ENCODE measurements at places on chromosomes 6 and 20. TPM values are rescaled to one million over a fixed set of nuclear protein-coding genes. Genes with fewer than 3 reads are reported as not detected.

DNA sequence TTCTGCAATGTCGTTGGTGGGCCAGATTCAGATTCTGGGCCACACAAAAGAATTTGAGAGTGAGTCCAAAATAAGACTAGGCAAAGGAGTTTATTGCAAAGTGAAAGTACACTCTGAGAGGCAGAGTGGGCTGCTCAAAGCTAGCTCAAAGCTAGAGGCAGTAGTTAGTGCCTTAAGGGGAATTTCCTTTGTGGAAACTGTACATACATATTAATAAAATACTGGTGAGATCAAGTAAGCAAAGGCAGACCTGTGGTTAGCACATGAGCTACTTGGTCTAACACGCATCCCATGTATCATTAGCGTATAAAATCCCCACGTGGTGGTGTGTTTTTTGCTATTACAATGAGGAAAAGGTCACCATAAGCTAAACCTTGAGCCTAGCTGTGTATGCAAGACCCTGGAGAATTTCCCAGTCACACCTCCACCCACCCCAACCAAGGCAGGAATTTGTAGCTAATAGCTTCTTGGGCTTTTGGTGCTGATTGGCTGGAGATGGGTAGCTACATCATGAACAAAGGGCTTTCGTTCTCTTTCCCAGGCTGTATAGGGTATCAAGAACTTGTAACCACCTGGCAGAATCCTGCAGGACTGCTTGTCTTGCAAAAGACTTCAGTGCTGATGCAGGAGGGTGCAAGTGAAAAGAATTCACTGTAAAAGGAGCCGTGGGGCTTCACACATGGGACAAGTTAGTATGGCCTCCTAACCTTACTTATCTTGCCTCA, 14.7 kb upstream of the TRIM26 start:
- no peak for DNase-seq
- no peak overlapping the region for H3K4me3 ChIP-seq
- no peak overlapping the region for H3K27ac ChIP-seq
- no peaks in the 10 kb centered on the region for H3K27me3 ChIP-seq
- H3K4me1 ChIP-seq: no peaks in the 10 kb centered on the region
- no peaks in the 10 kb centered on the region for H3K36me3 ChIP-seq

GRCh38 chr20:59636766-59637370, 32.5 kb downstream of the PHACTR3 start:
- H3K36me3 ChIP-seq: no peaks in the 10 kb centered on the region
- no peaks in the 10 kb centered on the region for H3K27me3 ChIP-seq
- H3K27ac ChIP-seq: no peak overlapping the region
- no peak for DNase-seq

- no peaks in the 10 kb centered on the region for H3K4me1 ChIP-seq
- no peaks in the 10 kb centered on the region for H3K36me3 ChIP-seq
- H3K27me3 ChIP-seq: no peaks in the 10 kb centered on the region
- no peak for DNase-seq
- H3K4me3 ChIP-seq: no peak overlapping the region
Measured at GRCh38 chr6:158544428-158544827, 15.5 kb upstream of the TMEM181 start.

The ADTRP gene
- total RNA-seq: not detected

GRCh38 chr6:20802596-20802995, 268.3 kb downstream of the CDKAL1 start:
- H3K36me3 ChIP-seq: no peaks in the 10 kb centered on the region
- no peak overlapping the region for H3K4me3 ChIP-seq
- DNase-seq: no peak
- H3K27ac ChIP-seq: no peak overlapping the region
- H3K27me3 ChIP-seq: no peaks in the 10 kb centered on the region
- peaks cover 2% of the 10 kb centered on the region for H3K4me1 ChIP-seq

DNA sequence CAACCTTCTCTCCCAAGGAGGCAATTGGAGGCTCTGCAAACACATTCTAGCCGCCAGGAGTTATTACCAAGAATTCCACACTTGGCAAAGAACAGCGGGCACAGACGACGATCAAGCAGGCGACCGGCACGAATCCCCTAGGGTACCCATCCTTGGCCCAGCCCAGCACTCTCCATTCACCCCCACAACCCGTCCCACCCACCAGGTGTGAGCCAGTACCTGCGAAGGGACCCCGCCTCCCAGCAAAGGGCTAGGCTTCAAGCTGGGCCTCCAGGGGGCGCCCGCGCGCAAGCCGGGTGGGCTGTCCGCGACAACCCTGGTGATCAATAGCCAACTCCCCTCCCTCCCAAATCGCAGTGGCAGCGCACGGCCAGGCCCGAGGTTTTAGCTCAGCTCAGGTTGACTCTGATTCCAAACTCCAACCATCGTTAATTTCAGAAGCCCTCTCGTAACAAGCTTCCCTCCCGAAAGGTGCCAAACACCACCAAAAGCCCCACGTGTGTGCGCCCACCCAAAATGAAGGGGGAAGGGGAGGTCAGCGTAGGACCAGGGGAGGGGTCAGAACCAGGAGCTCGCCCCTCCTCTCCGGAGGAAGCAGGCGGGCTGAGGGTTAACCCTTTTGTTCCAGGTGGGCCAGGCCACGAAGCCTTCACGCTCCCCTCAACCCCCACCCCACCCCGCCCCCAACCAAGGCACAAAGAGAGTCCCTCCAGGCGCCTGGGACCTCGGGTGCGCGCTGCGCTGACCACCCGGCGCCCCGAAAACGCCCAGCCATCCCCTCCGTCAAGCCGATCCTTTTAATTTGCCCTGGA, 2.1 kb downstream of the SALL4 start:
- H3K27ac ChIP-seq: no peak overlapping the region
- H3K4me1 ChIP-seq: peaks cover 5% of the 10 kb centered on the region
- no peaks in the 10 kb centered on the region for H3K36me3 ChIP-seq
- no peaks in the 10 kb centered on the region for H3K27me3 ChIP-seq
- DNase-seq: peak; percentile 40
- no peak overlapping the region for H3K4me3 ChIP-seq

DNA sequence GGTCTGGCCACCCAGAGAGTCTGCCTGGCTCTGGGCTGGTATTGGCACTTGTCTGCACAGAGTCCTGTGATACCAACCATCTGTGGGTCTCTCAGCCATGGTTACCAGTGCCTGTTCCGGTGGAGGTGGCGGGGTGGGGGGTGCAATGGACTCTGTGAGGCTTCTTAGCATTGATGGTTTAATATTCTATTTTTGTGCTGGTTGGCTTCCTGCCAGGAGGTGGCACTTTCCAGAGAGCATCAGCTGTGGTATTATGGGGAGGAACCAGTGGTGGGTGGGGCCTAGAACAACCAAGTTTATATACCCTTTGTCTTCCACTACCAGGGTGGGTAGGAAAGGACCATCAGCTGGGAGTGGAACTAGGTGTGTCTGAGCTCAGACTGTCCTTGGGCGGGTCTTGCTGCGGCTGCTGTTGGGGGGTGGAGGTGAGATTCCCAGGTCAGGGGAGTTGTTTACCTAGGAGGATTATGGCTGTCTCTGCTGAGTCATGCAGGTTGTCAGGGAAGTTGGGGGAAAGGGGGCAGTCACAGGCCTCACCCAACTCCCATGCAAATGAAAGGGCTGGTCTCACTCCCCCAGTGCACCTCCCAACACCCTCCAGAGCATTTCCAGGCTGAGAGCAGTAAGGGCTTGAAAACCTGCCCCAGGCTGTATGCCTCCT, 117.5 kb downstream of the FLRT3 start:
- H3K36me3 ChIP-seq: no peaks in the 10 kb centered on the region
- H3K4me1 ChIP-seq: no peaks in the 10 kb centered on the region
- H3K27me3 ChIP-seq: no peaks in the 10 kb centered on the region
- no peak for DNase-seq

DNA sequence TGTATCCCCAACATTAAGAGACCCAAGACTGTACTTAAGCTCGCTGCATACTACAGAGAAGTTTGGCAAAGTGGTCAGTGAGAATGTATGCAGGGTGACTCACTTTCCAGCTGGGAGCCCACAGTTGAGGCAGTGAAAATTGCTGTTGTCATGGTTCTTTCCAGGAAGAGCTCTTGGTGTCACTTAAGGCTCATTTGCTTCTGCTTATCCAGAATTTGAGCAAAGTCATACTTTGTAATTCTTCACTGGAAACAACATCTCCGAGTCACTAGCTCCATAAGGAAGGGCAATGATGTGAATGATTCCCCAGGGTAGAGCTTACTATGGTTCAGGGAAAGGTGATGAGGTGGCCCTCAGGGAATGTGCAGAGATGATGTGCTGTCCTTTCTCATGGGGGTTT, 65.4 kb upstream of the FBXL4 start:
- no peak overlapping the region for H3K4me3 ChIP-seq
- no peak for DNase-seq

GRCh38 chr6:73088138-73088813, 137.0 kb downstream of the KHDC1L start:
- no peaks in the 10 kb centered on the region for H3K4me1 ChIP-seq
- no peak overlapping the region for H3K27ac ChIP-seq
- no peak overlapping the region for H3K4me3 ChIP-seq
- DNase-seq: no peak
- H3K27me3 ChIP-seq: no peaks in the 10 kb centered on the region

DNA sequence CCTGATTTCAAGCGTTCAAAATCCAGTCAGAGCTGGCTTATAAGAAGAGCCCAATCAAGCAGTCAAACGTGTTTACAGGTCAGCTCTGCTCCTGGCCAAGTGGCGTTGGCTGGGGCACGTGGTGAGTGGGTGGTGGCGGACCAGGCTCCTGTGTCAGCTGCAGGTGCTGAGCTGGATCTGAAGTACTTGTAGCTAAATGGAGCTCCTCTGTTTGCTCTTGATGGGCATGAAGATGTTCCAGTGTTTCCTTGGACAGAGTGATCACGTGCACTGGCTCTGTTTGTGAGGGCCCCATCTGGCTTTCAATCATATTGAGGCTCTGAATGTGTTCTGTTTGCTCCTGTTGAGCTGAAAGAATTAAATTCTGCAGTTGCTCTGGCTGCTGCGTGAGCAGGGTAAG, 10.2 kb upstream of the MICAL1 start:
- no peaks in the 10 kb centered on the region for H3K27me3 ChIP-seq
- H3K4me1 ChIP-seq: no peaks in the 10 kb centered on the region
- no peak overlapping the region for H3K4me3 ChIP-seq
- H3K36me3 ChIP-seq: no peaks in the 10 kb centered on the region
- no peak for DNase-seq

DNA sequence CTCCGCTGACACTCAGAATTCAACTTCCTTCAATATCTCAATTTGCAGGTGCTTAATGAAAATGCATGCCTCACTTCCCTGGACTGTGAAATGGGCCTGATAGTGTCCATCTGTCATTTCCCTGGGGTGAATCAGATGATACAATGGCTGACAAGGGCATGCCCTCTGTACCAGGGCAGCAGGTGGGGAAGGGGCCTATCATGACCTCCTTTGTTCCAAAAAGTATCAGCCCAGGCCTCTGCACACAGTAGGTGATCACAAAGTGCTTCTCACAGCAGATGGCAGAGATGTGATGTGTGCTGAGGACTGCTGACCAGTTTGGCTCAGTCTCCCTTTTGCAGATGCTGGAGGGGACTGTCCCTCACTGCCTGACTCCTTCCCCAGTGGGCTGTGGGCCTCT, 44.3 kb downstream of the DLGAP4 start:
- DNase-seq: no peak
- no peak overlapping the region for H3K4me3 ChIP-seq
- H3K4me1 ChIP-seq: no peaks in the 10 kb centered on the region
- H3K36me3 ChIP-seq: no peaks in the 10 kb centered on the region
- H3K27ac ChIP-seq: no peak overlapping the region

- no peaks in the 10 kb centered on the region for H3K36me3 ChIP-seq
- no peak overlapping the region for H3K4me3 ChIP-seq
- H3K27ac ChIP-seq: no peak overlapping the region
- no peaks in the 10 kb centered on the region for H3K27me3 ChIP-seq
- H3K4me1 ChIP-seq: no peaks in the 10 kb centered on the region
Measured at GRCh38 chr6:138031850-138032249, 75.4 kb downstream of the PERP start.

DNA sequence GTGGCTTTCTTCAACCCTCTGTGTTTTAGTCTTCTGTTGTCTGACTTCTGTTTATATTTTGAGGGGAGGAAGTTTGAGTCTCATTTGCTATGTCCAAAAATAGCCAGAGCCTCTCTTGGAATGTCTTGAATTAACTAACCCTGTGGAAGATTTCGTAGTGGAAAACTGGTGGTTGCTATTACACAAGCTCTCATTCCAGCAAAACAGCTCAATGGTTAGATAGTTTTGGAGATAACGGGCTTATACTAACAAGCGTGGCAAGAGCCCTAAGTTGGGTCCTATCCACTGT, 1.6 kb downstream of the CCN2 start:
- no peak for DNase-seq
- H3K36me3 ChIP-seq: no peaks in the 10 kb centered on the region
- peak overlapping the region; percentile 80 for H3K4me3 ChIP-seq
- no peaks in the 10 kb centered on the region for H3K27me3 ChIP-seq
- peak overlapping the region; percentile 90 for H3K27ac ChIP-seq

The C20orf204 gene
- total RNA-seq: 2.8 TPM

DNA sequence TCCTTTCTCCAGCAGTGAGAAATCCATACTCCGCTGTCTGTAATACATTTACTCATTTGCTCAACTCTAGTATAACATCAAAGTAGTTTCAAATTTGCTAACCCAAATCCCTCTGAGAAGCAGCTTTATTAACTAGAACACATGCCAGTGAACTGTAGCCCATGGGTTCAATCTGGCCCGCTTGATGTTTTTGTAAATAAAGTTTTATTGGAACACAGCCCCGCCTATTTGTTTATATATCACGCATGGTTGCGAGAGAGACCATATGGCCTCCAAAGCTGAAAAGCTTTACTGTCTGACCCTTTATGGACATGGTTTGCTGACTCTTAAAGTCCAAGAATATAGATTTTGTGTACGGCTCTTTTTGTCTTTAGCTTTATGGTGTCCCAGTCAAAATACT, 32.2 kb downstream of the CDYL start:
- H3K4me1 ChIP-seq: peaks cover 15% of the 10 kb centered on the region
- no peak for DNase-seq
- no peak overlapping the region for H3K27ac ChIP-seq
- no peak overlapping the region for H3K4me3 ChIP-seq
- H3K27me3 ChIP-seq: no peaks in the 10 kb centered on the region

- H3K27ac ChIP-seq: no peak overlapping the region
- no peaks in the 10 kb centered on the region for H3K36me3 ChIP-seq
- H3K27me3 ChIP-seq: no peaks in the 10 kb centered on the region
Measured at GRCh38 chr6:82915666-82916065, 150.0 kb downstream of the UBE3D start.

DNA sequence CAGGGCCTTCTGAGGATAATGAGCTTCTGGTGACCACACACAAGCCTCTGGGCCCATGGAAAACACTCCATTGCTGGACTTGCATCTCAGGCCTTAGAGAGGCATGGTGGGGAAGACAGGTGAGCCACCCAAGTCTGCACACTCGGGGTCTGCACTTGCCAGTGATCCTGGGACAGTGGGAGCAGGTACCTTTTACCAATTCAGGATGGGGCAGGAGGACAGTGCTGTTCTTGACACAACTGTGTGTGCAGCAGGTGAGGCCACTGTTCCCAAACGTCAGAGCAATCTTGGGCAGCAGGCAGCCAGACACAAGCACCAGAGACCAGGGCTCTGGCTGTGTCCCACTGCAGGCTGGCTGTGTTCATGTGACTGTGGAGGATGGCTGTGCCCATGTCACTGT, 221.3 kb downstream of the ERMARD start:
- DNase-seq: peak; percentile 5
- no peaks in the 10 kb centered on the region for H3K27me3 ChIP-seq
- H3K27ac ChIP-seq: no peak overlapping the region
- no peaks in the 10 kb centered on the region for H3K36me3 ChIP-seq
- H3K4me1 ChIP-seq: no peaks in the 10 kb centered on the region
- no peak overlapping the region for H3K4me3 ChIP-seq

The MROH8 gene
- total RNA-seq: 4.7 TPM

- H3K27ac ChIP-seq: no peak overlapping the region
- H3K36me3 ChIP-seq: no peaks in the 10 kb centered on the region
- H3K4me1 ChIP-seq: peaks cover 2% of the 10 kb centered on the region
- H3K27me3 ChIP-seq: no peaks in the 10 kb centered on the region
- no peak overlapping the region for H3K4me3 ChIP-seq
- no peak for DNase-seq
Measured at GRCh38 chr20:2967841-2968240, 75.6 kb upstream of the GNRH2 start.
